Myocyte (in vitro differentiated cells): ENCODE measurements at places on chromosomes 5 and 9. TPM values are rescaled to one million over a fixed set of nuclear protein-coding genes. Genes with fewer than 3 reads are reported as not detected.

GRCh38 chr5:152723482-152723881 is 318.4 kb upstream of the NMUR2 start:
- DNase-seq, result no peak

DNA sequence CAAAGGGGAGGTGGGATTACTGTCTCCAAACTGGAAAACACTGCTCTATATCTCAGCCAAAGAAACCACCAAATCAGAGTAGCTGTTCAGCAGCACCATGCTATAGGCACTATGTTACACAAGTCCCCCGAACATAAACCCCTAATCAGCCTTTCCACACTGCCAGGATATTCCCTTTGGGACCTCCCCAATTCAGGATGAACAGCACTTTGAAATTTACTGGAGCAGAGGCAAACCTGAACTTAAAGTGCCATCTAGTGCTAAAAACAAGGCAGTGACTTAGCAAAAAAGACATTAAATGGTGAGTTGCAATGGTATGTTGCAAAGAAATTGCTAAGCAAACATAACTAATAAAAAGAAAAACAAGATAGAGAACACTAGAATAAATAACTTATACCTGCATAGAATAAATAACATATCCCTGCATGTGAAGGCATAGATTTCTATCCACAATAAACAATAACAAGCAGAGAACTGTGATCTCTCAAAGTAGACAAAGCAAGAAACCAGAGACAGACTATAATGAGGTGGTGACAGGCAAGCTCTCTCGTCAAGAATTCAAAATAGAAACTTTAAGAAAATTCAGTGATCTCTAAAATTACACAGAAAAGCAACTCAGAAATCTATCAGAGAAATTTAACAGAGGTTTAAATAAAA is 584.4 kb upstream of the ACO1 start:
- DNase-seq, result peak; percentile 75

PCDHGA1 gene
- total RNA-seq, result 5.2 and 5.9 TPM in 2 replicates

CDKN2A gene
- total RNA-seq, result 169 and 177 TPM in 2 replicates

GRCh38 chr5:150209099-150209635 is 19.3 kb downstream of the SLC6A7 start:
- no peak for DNase-seq

DNA sequence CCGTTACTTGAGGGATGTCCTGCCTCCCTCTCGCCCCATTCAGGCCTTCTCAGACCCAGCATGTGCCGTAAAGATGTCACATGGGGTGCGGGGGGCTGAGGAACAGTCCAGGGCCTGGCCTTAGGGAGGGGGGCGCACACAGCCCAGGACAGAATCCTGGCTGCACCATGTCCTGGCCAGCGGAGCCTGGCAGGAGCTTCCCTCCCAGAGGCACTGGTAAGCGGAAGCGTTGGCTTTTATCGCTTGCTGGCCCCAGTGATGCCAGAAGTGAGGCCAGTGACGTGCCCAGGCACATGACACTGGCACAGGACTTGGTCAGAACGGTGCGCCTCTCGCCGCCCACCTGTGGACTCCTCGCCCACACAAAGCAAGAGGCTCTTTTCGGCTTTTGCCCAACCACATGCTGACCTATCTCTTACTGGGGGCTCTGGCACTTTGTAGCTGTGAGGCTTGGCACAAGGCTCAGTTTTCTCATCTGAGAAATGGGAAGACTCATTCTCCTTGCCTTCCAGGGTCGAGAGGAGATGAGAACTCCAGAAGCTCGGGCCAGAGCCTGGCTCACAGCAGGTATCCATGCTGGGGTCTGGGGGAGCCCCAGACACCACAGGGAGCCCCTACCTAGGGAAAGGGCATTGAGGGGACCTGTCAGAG is 59.0 kb downstream of the LMX1B start:
- no peak for DNase-seq

PTPRD gene
- not detected in 2 replicates for total RNA-seq

DNA sequence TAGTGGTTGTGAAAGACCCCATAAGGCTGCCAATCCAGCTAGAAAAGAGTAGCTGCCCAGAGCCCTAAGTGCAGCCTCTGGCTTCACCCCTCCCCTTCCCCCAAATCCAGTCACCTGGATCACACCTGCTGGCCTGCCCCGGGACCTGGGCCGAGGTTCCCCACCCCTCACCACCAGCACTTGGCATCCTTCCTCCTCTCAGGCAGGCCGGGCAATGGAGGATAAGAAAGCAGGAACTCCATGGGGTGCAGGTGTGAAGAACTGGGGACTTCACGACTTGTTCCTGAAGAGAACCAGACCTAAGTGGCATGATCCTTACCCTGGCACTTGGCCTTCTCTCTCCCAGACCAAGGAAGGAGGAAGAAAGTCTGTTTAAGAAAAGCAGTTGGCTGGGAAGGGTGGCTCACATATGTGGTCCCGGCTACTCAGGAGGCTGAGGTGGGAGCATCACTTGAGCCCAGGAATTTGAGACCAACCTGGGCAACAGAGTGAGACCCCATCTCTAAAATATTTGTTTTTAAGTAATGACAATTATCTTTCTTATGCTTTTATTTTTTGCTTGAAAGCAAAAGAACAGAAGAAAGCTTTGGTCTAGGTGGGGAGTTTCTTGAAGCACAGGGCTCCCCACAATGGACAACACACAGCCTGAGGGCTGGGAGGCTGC is 131.1 kb downstream of the PAX5 start:
- DNase-seq, result no peak

SHROOM1 gene
- total RNA-seq, result 7.7 and 10.0 TPM in 2 replicates

GRCh38 chr5:53827211-53827651 is 266.8 kb downstream of the NDUFS4 start:
- DNase-seq, result no peak

DNA sequence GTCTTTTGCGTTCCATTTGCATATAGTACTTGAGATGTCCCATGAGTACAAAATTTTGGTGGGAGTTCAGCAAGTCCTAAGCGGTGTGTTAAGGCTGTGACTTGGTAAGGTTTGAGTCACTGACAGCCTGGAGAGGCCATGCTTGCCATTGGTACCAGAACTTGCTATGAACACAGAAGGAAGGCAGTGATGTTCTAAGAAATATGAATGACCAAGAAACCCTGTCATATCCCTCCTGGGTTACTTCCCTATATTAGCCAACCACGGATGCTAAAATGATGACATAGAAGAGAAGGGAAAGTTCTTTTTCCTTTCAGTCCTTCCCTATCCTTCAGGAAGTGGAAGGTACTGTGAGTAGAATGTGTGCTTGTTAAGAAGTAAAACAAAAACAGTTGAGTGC is 136.7 kb downstream of the GCNT1 start:
- no peak for DNase-seq

DNA sequence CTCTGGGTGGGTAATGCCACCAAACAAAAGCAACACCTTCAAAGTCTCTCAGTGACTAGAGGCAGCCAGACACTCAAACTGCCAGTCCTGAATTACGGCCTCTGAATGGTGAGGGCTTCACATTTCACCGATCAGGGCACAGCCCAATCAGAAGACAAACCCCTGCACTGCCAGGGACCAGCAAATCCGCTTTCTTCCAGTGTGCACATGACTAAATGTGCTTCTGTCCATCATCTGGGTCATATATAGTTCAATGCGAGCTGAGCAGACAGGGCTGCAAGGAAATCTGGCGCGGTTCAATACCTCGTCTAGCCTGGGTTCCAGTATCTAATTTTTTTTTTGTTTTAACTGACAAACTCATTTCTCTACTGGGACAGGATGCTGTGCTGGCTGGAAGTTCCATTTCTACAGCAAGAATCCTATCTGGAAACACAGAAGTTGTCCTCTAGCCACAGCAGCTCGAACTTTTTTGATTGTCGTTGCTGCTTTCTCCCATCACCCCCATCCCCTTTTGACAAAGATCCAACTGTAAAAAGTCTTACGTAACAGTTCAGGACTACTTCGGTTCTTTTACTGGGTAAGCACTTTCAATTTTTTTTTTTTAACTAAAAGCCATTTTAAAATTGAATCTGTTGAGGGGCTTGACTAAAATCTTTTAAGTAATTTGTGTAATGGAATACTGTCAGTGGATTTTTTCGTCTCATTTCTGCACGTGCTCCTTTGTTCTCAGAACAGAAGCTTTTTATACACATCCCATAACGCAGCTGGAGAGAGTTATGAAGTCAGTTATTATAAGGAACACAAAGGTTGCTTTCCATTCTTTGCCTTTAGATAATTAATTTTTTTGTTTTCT is 112.7 kb downstream of the NR6A1 start:
- peak; percentile 96 for DNase-seq

DNA sequence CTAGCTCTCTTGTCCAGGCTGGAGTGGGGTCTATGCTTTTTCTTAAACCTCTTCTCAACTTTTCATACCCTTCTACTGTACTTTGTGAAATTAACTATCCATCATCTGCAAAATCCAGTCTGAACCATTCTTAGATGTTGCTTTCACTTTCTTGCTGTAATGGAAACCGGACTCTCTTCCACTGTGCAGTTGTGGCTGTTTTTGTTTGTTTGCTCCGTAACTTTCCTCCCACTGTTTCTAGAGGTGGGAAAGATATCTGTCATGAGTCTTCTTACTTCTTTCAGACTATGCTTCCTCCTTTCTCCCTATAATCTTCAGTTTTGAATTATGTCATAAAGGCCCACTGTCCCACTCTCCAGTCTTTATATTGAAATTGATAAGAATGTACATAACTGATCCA is 6.5 kb downstream of the TNPO1 start:
- DNase-seq, result no peak

- no peak for DNase-seq
Observed at GRCh38 chr9:16659096-16659495, 211.4 kb downstream of the BNC2 start.

GRM6 gene
- total RNA-seq, result not detected in 2 replicates

DNA sequence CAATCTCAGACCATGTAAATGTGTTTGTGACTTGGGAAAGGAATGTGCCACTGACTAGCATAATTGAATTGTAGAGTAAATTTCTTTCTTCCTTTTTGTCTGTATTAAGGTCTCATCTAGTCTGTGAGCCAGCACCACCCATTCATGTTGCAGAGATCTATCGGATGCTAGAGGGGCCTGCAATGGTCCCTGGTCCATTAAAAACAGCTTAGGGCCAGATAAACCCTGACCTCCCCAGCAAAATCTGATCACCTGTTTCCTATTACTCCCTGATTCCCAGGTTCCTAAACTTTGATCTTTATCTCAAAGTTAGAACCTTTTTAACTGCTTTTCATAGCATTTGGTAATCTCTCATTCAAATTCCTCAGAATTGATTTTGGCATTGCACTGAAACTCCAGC is 174.5 kb upstream of the POC5 start:
- no peak for DNase-seq

DNA sequence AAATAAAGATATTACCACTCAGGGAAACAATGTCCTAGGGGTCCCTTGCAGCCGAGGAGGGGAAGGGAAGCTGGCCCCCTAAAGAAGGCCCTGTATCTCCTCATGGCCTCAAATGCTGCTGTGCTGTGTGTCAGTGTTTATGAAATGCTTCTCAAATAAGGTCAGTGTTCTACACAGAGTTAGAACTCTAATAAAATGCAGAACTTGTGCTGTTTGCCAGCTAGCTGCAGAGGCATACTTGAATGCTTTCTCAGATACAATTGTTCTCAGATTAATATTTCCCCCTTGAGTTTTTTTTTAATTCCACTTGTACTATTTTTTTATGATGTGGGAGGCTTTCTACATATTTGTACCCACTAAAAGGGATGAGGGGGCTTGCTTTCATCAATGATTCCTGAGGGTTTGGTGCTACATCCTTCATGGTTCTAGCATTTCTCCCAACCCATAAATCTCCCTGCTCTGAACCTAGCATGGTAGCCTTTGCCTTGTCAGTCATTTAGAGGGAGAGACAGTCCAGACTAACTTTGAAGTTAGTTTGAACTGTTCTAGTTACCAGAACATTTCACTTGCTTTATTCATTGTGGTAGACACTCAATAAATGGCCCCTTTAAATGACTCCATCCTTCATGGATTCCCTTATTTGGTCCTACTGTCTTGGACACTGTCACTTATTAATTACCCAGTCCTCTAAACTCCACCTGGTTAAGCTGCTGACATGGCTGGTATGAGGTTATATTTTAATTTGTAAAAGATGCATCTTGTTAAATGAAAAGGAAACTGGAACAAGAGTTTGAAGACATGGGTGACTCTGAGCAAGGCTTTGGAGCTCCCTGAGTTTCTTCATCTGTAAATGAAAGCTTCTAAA is 12.6 kb downstream of the SLIT3 start:
- no peak for DNase-seq

DNA sequence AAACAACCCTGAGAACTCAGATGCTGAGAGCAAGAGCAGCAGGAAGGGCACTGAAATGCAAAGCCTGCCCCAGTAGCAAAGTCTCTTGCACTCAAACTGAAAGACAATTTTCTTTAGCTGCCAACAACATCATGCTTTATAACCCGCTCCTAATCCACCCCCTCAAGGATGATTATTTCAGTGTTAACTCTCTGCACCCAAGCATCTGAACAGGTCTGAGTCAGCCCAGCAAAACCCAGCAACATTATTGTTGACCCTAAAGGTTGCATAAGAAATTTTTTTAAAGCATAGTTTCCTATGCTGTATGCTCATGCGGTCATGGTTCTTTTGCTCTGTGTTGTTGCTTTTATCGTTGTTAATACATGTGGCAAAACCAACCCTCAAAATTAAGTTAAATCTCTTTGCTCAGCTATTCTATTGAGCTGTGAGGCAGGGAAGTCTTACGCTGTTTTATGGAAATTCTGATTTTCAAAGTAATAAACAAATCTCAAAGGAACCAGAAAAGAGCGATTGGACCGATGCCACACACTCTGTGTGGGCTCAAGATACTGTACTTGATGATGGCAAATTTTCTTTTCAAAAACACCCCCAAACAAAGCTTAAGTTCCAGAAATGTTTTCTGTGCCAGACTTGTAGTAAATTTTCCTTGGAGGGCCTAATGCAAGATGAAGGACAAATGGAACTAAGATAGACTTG is 440.6 kb upstream of the MPDZ start:
- DNase-seq, result peak; percentile 30

TSSK1B gene
- not detected in 2 replicates for total RNA-seq

- peak; percentile 85 for DNase-seq
Observed at GRCh38 chr5:14144586-14145434, 1.7 kb downstream of the TRIO start.

TIMD4 gene
- total RNA-seq, result not detected in 2 replicates

GRCh38 chr5:146797658-146798057 is 80.9 kb downstream of the PPP2R2B start:
- no peak for DNase-seq

TAF11L5 gene
- total RNA-seq, result not detected in 2 replicates

- peak; percentile 84 for DNase-seq
Observed at GRCh38 chr5:16916262-16916878, 19.7 kb downstream of the MYO10 start.

- no peak for DNase-seq
Observed at GRCh38 chr5:134873494-134873893, 677 bp upstream of the TXNDC15 start.

PGM5 gene
- 1.2 and 2.2 TPM in 2 replicates for total RNA-seq
